D341Med (cell line): ENCODE measurements at places on chromosomes 2 and 18.

DNA sequence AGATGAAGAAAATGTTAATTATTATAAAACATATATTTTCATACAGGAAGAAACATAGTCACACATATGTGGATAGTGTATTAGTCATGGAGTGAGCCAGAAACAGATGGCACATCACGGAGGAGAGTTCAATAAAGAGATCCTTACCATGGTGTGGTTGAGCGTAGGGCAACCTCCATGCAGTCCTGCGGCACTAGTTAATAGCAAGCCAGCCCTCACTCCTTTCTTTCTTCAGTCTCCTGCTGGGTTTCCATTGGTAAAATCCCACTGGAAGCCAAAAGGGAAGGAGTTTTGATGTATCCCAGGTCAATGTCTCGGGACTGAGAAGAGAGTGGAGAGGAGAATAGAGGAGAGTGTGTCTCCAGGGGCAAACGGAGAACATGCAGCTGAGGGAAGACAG is 328.1 kb downstream of the NR4A2 start:
- no peak for DNase-seq

- DNase-seq, result no peak
Observed at GRCh38 chr2:133666621-133667020, 98.4 kb upstream of the NCKAP5 start.

DNA sequence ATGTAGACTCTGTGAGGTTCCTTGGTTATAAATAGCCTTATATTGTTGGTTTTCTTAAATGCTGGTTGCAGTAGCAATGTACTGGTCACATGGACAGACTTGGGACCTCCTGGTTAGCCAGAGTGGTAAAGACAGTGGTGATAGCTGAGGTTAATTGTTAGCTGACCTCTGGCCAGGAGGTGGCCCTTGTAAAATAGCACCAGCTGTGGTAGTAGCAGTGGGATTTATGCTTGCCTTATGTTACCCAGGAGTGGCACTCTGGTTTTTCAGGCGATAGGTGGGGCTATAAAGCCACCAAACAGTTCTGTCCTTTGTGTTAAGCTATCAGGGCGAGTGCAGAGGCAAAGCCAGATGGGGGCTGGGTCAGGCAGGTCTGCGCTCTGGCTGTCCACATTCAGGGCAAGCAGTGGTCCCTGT is 94.8 kb upstream of the SRD5A2 start:
- no peak for DNase-seq

- no peak for DNase-seq
Observed at GRCh38 chr2:220466251-220466691, 838.8 kb downstream of the SLC4A3 start.

- no peak for DNase-seq
Observed at GRCh38 chr2:179692610-179693009, 168.8 kb downstream of the ZNF385B start.

DNA sequence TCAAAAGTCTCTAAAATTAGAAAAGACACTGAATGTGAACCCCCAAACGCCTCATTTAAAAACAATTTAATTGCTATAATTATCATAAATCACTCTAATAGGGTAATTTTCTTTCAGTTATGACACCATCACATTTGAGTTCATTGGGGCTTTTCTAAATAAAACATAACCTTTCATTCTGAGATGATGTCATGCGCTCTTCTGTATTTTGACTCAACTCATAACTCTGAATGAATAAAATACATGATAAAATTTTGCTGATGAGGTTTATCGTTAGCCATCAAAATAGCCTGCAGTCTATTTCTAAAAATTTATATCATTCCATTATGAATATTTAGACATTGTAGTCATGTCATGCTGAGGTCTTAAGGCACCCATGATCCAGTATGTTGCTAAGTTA is 1099.7 kb downstream of the SUCLG1 start:
- DNase-seq, result no peak

DNA sequence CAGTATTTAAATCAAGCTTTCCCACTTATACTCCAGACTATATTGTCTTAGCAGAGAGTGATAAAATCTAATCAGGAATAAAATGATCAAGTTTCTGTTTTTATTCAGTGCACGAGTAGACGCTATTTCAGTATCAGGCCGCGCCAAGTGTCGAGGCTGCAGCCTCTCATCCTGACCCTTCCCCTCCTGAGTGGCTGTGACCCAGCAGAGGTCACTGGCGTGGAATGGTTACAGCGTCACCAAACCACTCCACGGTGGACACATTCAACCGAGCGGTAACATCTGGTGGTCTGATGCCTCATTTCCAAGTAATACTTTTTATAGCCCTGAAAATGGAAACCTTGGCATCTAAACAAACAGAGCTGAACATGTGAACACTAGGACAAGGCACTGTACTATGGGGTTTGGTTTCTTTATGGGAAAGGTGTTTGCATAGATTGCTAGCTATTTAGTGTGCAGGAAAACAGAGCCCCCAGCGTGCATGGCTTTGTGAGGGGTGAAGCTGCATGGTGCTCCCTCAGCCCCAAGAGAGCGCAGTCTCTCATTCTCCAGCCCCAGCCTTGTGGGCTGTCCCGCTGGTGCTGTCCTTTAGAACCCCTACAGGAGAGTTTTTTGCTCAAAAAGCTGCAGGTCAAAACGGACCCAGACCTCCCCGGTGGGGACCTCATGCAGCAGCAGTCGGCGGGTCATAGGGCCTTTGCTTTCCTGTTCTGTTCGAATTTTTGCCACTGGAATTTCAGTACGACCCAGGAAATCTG is 28.4 kb downstream of the FAM228A start:
- no peak for DNase-seq

GRCh38 chr2:8636721-8637636 is 44.9 kb upstream of the ID2 start:
- no peak for DNase-seq

- DNase-seq, result no peak
Observed at GRCh38 chr2:173763641-173764040, 201.5 kb downstream of the SP3 start.

DNA sequence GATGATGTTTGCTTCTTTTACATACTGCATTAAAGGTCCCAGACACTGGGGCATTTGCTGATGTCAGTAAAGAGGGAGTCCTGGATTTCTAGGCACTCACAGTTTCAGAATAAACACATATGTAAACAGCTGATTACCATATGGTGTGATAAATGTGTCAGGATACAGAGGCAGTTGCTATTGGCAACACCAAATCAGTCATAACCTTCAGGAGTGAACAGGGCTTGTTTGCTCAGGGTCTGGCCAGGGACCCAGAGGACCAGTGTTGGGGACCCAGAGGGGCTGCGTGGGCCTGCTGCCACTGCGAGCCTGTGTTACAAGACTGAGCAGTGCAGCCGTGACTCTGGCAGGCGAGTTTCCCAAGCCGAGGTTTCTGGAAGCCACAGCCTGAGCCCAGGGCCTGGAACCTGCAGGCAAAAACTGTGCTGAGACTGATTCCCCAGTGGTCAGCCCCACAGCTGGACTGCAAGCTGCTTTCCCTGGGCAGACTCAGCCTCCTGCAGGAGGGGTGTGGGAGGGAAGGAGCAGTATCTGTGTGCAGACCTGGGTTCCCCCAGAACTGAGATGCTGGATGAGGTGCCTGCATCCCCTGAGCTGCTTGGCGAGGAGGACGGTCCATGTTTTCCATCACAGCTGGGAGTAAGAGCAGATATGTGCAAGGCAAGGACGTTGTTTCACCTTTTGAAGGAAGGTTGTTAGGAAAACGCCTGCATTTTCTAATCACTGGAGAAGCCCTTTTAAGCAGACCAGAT is 23.6 kb downstream of the ASAP2 start:
- no peak for DNase-seq

- no peak for DNase-seq
Observed at GRCh38 chr2:54077088-54077900, 38.1 kb upstream of the ACYP2 start.

DNA sequence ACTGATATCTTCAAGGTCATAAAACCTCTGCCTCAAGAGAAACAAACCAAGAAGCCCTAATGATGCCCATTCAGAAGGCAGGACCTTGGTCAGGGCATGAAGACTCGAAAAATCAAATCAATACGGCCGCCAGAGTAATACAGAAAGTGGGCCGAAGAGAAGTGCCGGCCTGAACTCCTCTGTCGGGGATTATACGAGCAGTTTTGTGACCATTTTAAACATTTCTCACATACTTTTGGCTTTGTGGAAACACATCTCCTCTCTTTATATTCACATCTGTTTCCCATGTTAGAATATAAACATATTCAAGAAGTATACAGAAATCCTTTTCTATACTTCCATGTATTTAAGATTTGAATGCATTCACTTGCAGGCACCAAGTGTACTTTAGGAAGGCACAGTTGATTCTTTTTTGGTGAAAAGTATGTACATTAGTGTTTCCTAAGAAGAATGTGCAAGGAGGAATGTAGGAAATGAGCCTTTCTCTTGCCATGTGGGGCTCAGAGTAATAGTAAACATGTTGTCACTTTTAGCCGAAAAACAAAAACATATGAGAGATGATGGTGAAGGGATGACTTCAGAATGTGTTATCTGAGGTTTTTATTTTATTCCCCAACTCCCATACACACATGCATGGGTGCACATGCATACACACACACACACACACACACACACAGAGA is 707.9 kb upstream of the ID2 start:
- DNase-seq, result no peak
